ENCODE measurements at places on chromosomes 11 and 22.

DNA sequence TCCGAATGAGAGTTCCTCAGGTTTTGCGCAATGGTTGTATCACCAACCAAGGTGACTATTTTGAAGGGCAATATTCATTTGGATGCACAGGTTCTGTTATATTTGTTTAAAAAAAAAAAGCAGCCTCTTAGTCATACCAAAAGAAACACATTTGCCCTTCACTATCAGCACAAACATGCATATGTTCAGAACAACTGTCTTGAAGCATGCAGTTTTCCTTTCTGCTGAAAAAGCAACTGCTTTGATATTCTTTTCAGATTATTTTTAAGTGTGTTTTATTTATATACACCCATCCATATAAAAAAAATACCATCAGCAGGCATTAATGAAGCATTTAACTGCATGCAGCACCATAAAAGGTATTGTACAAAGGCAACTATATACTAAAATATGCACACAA lies 67.8 kb downstream of the RBFOX2 start:
- no peak for DNase-seq

DNA sequence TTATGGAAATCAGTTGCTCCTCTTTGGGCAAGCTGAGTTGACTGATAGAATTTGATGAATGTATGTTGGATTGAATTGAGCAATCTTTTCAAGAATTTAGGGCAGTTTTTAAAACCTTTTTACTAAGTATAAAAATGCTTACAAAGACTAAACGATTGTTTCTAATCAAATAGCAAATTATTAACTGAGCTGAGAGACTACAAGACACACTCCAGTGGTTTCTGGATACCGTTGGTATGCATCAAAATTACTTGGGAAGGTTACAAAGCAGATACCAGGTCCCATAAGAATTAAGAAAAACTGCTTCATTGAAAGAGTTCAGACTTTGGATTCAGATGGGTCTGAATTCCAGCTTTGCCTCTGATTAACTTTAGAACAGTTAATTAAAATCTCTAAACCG lies 721.4 kb downstream of the FAM181B start:
- no peak for DNase-seq

DNA sequence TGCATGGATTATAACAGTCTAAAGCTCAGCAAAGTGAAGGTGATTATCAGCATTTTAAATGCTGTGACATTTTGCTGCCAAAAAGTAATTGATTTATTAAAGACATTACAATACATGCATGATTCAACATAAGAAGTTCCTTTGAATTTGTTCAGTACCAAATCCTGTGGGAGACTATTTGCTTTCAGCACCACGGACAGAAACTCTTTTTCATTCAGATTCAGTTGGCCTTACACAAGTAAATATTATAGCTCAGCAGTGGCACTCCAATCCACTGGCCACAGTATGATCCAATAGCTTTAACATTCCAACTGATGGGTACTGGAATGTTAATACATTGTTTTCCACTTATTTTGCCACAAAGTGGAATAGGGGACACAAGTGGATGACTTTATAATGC lies 806.7 kb downstream of the NTM start:
- DNase-seq: peak; percentile 59

- no peak for DNase-seq
These were observed 92.1 kb downstream of the INSC start for GRCh38 chr11:15206791-15207190.

DNA sequence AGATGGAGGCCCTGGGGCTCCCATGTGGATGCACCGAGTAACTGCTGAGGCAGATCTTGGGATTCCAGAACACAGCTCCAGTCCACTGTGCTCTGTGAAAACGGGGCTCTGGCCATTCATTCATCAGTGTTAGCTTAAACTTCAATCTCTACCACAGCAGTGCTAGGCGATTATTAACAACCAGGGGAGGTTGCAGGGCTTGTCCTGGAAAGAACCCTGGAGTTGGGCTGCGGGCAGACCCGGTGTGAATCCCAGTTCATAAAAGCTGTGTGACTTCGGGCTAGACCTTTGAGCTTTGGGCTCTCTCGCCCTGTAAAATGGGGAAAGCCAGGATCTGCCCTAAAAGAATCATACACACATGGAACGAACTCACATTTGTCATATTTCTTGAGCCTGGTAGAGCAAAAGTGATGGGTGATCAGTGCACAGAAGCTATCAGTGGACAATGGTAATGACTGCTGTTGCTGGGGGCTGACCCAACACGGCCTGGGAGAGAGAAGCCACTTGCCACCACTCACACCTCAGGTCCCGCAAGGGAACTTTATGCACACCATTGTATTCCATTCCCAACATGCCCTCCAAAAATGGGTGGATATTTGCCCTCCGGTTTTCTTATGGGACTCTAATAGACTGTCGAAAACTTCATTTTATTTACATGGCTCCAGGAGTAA lies 15.6 kb upstream of the CRYBB3 start:
- no peak for DNase-seq

- DNase-seq: no peak
These were observed at the start of gene CREB3L1 for GRCh38 chr11:46277622-46278386. CREB3L1 (plus strand) TSS chr11:46277662; CDS start chr11:46278112, 450 bp downstream.

- no peak for DNase-seq
These were observed 48.1 kb upstream of the GRAMD1B start for GRCh38 chr11:123381817-123382554.

- DNase-seq: peak; percentile 55
These were observed 24.8 kb downstream of the APOL1 start for GRCh38 chr22:36277482-36278291.
